CD4-positive, CD25-positive, alpha-beta regulatory T cell (primary cell): ENCODE measurements at places on chromosomes 1 and 21.

DNA sequence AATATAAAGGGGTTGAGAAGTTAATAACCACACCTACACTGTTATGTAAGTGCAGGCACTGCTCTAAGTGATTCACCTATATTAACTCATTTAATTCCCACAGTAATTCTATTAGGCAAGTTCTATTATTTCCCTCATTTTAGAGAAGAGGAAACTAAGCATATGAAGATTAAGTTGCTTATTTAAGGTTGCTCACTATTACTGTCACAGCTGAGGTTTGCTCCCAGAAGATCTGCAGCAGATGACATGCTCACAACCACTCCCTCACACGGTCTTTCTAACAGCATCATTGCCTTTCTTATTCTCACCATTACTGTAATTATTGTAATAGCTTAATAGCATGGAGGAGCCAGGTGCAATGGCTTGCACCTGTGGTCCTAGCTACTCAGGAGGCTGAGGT lies 196.4 kb upstream of the GREM2 start:
- no peak for DNase-seq

DNA sequence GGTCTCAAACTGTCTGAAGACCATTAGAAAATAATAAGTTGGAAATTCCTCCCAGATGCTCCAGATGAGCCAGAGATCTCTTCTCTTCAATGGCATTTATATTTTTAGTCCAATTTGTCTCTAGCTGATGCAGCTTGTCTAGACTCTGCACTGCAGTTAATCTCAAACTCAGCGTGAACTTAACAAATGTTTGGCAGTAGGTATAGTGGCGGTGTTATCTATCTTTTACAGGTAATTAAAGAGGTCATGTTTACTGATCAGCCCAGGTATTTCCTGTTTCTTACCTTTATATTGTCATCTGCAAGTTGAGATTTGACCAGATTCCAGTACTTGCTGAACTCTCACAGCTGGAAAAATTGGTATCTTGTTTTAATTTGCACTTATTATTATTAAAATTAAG lies 1024.5 kb upstream of the ADGRL2 start:
- DNase-seq, result no peak

DNA sequence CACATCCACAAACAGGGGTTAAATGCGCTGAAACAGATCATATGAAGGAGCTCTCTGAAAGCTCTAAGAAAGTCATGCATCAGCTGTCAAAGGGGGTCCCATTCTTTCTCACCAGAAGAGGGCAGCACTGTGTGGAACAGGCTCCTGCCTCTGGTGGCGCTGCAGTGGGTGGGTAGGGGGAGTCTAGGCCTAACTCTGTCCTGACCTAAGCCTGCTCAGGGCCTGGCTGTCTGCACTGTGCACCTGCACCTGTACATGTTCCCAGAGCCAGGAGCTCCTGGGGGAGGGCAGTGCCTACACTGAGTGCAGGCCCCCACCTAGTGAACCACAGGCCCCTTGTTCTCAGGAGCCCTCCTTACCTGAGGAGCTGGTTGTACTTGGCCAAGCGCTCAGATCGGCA lies 16.0 kb downstream of the ENO1 start:
- peak; percentile 12 for DNase-seq

- DNase-seq, result no peak
These were observed 32.5 kb downstream of the PLEKHO1 start for GRCh38 chr1:150182247-150182646.

- no peak for DNase-seq
These were observed 38.5 kb downstream of the MSTO1 start for GRCh38 chr1:155648207-155649147.

GRCh38 chr1:18398791-18399530 lies 81.8 kb upstream of the KLHDC7A start:
- no peak for DNase-seq

GRCh38 chr1:25037174-25038074 lies 107.3 kb upstream of the RUNX3 start:
- peak; percentile 61 for DNase-seq

DNA sequence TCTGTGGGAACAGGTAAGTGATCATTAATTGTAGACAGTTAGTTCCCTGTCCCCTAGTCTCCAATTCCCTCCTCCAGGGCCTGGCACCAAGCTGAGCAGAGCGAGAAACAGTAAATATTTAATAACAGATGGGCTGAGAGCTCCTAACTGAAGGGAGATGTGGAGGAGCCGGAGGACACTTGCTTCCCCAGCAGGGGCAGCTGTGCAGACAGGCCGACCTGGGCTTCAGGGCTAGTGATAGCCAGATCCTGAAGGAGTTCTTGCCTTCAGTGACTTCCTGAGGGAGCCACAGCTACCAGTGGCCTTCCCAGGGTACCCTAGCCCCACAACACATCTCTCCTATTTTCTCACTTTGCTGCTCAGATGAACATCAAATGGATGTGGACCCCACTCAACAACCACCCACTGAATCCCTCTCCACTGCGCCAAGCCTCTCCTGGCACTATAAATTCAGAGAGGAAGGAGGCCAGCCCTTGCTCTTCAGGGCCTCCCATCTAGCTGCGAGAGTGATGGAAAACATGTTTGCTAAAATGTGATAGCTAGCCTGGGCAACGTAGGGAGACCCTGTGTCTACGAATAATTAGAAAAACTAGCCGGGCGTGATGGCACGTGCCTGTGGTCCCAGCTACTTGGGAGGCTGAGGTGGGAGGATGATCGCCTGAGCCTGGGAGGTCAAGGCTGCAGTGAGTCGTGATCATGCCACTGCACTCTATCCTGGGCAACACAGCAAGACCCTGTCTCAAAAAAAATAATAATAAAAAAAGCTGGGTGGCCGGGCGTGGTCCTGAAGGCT lies 26.9 kb upstream of the SYNC start:
- no peak for DNase-seq

DNA sequence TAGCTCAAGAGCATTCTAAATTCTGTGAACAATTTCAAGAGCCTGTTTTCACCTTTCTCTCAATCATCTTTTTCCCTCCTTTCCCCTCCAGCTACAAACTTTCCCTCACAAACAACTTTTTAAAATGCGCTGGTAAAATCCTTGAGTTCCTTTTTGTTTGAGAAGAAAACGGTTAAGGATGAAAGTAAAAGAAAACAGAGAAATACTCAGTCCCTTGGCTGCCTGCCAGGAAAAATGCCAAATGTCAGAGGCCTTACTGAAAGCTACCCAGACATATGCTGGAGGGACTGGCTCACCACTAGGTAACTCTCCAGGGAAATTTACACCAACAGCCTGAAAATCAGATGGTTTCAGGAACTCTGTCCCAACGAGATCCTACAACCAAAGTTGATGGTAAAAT lies 11.0 kb upstream of the SERBP1 start:
- DNase-seq, result no peak

GRCh38 chr1:223479261-223479660 lies 86.0 kb downstream of the CCDC185 start:
- DNase-seq, result no peak

GRCh38 chr1:192732787-192733186 lies 76.1 kb upstream of the RGS2 start:
- peak; percentile 33 for DNase-seq

- no peak for DNase-seq
These were observed 932 bp downstream of the RPF1 start for GRCh38 chr1:84479998-84480397.
